ENCODE measurements at places on chromosomes 12 and 14.

- no peak for DNase-seq
Observed at GRCh38 chr12:128267651-128268378, 845 bp downstream of the TMEM132C start.

DNA sequence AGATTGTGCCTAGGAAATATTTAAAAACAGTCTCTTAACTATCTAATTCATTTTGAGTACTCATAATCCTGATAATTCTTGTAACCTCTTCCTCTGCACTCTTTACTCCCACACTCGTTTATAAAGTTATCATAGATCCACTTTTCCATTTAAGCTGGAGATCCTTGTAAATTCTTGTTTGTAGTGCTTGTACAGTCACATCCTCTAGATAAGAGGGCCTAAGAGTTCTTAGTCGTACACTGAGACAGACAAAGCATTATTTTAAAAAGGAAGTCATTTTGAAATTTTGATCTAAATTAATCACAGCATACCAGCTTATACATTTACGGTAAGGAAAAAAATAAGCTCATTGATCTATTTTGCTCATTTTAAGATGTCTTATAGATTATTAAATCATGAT lies 42.5 kb downstream of the LMO3 start:
- no peak for DNase-seq

GRCh38 chr12:47819896-47820630 lies at the start of gene HDAC7:
HDAC7 (minus strand) TSS chr12:47819903; CDS start chr12:47819785, 118 bp downstream.
- DNase-seq = no peak

- no peak for DNase-seq
Observed at GRCh38 chr12:69698769-69699540, at the start of gene BEST3. BEST3 (minus strand) TSS chr12:69699303; CDS start chr12:69697798, 1,505 bp downstream.

DNA sequence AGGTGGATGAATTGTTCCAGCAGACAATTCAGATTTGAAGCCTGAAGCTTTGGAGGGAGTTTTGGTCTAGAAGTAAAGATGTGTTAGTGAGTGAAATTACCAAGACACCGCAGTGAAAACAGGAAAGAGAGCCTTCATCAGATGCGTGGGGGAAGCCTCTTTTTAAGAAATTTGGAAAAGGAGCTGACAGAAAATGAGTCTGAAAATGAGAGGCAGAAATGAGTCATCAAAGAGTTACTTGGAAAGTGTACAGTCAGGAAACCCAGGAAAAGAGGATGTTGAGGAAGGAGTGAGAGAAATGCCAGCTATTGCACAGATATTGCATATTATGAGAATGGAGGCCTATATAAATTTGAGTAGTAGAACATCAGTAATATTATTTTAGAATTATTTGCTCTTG lies 520.7 kb downstream of the NRXN3 start:
- no peak for DNase-seq

- DNase-seq = no peak
Observed at GRCh38 chr12:91111366-91112325, at the start of gene LUM. LUM (minus strand) TSS chr12:91111494; CDS start chr12:91108979, 2,515 bp downstream.

- DNase-seq = no peak
Observed at GRCh38 chr14:79342942-79343341, 868.4 kb downstream of the DIO2 start.

DNA sequence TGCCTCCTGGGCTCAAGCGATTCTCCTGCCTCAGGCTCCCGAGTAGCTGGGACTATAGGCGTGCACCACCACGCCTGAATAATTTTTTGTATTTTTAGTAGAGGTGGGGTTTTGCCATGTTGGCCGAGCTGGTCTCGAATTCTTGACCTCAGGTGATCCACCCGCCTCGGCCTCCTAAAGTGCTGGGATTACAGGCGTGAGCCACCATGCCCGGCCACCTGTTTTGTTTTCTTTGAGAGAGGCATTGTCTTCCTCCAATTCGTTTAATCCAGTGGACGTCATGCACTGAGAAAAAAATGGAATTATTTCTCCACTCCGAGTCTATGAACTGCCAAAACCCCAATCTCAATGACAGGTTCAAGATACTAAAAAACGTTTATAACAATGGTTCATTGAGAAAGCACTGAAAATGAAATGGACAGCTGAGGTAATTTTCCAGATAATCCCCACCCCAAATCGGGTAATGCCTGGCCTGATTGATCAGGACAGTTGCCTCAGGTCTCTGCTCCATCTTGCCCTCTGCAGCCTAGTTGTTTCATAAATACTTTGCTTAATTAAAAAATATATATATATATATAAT lies 132.7 kb upstream of the PARP11 start:
- DNase-seq = no peak

DNA sequence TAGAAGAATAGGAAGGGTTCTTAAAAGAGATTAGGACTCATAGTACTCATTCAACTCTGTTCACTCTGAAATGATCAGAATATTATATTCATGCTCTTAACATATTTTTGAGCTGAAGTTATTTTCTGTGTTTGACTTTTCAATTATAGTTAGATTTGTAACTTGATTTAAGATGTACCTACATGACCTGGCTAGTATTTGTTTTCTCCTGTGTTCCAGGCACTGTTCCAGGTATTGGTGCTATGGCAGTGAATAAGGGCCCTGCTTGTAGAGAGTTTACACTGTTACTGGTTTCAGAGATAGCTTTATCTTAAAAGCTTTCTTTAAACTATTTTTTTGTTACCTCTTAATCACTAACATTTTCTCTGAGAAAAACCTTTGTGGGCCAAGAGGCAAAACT lies 19.1 kb upstream of the SLC17A8 start:
- DNase-seq = no peak

DNA sequence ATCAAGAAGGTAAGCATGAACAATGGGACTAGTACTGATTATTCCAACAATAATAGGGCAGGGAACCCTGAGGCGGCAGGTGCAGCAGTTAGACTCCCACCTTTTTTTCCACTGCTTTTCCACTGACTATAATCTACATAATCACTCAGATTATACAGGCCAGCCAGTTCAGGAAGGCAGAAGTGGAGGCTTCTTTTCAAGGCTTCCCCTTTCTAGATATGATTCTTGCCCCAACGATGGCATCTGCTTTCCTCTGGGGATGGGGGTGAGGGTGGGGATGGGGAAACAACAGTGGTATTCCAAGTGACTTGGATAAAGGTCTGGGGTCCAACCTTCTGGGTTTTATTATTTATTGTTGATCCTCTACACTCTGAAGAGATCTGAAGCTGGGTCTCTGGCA lies 331 bp downstream of the NCKAP1L start:
- no peak for DNase-seq

DNA sequence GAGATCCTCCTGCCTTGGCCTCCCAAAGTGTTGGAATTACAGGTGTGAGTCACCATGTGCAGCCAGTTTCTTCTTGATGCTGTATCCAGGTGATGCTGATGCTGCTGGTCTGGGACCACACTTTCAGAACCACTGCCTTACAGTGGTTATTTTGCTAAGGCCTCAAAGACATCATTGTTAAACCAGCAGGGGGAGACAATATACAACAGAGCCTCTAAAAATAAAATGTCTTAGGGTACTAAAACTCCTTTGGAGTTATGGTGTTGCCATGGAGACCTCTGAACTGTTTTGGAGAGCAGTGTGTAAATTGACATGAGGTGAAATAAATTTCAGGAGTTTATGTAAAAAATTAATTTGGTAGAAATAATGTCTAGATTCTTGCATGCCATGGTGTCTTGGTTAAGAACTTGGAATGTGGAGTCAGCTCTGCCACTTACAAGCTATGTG lies 1.1 kb upstream of the ARG2 start:
- DNase-seq = no peak

All from stimulated activated CD8-positive, alpha-beta memory T cell treated with anti-CD3 and anti-CD28 coated beads, Interleukin-2, amount 100 ng/mL, for 1 hour (primary cell).